ENCODE measurements at places on chromosomes 7 and 10.

- DNase-seq, result no peak
These were observed 106.5 kb downstream of the RPS24 start for GRCh38 chr10:78140066-78140630.

GRCh38 chr7:122269241-122269640 is 35.3 kb downstream of the FEZF1 start:
- no peak for DNase-seq

DNA sequence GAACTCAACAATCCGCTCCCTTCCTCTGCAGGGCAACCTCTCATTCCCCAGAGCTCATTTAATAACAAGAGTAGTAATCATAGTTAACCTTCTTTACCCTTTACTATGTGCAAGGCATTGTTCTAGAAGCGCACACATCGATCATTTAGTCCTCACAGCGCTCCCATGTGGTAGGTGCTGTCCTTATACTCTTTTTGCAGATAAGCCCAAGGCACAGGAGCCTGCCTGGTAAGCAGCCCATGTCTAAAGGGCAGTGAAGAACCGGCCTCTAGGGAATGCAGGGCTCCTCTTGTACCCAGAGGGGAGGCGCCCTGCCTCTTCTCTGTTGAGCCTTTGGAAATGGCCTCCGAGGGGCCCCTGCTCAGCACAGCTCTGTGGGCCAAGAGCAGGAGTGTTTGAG is 14.3 kb downstream of the CHST3 start:
- no peak for DNase-seq

GRCh38 chr10:78963074-78964034 is 105.4 kb upstream of the ZMIZ1 start:
- peak; percentile 95 for DNase-seq

GRCh38 chr7:123096976-123097375 is 101.5 kb upstream of the TAS2R16 start:
- peak; percentile 28 for DNase-seq

DNA sequence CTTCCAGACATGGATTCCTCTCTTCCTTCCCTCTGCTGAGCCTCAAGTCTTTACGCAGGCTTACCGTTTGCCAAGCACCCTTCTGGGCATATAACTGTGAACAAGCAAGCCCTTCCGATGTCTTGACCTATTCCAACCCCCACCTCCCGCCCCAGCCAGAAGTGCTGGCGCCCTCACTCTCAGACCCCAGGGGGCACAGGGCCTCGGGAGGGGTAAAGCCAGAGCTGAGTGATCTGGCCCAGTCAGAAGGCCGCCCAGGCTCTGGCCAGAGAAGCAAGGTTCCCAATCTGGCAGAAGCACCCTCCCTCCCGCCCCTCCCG is 1.2 kb downstream of the PRRT4 start:
- DNase-seq, result no peak

DNA sequence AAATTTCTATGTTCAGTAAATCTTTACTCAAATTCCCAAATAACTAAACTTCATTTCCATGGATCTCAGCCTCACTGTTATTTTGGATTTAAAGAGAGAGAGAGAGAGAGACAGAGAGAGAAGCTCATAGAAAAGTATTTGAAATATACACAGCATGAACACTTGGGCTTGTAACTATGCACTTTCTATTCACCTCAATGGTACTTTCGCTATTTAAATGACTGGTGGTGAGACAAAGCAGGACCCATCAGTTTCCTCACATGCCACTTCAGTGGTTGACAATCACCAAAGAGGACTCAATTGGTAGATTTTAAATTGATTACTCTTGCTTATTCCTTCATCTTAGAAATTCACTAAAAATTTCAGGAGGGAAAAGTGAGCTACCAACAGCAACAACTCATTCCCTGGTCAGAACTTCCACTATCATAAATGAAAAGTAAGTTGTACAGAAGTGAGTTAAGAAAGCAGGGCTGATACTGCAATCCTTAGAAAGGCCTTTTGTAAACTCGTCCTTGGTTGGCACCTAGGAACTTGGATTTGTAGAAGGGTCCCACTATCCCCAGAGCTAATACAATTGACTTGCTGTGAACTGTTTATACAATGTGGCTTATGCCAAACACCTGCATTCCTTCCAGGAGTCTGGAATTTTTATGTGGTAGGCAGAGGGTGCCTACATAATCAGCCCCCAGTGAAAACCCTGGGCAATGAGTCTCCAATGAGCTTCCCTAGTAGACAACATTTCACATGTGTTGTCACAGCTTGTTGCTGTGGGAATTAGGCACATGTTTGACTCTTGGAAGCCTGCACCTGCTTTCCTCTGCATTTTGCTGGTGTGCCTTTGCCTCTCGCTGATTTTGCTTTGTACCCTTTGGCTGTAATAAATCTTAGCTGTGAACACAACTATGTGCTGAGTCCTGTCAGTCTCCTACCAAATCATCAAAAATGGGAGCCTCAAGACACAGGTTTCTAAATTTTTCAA is 10.8 kb downstream of the ERLIN1 start:
- no peak for DNase-seq

DNA sequence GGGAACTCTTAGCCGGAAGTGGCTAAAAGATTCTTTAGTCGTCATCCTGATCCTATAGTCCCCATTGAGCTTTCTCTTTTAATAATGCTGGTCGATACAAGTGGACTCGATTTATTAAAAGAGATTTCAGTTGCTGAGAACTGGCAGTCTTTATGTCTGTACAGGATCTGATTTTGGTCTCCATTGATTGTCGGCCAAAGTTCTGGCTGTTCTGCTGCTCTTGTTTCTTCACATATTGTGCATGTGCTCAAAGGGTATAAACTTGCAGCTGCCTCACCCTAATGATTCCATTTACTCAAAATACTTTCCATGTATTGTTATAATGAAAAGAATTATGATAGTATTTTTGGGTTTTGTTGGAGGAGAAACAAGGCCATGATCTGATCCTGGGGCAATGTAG is 100.7 kb upstream of the CTTNBP2 start:
- DNase-seq, result no peak

GRCh38 chr10:50375051-50375452 is 123.7 kb upstream of the ASAH2 start:
- DNase-seq, result no peak

- DNase-seq, result no peak
These were observed 70.1 kb downstream of the UBE3C start for GRCh38 chr7:157208571-157209413.

- no peak for DNase-seq
These were observed 165.5 kb downstream of the SND1 start for GRCh38 chr7:127817466-127817865.

DNA sequence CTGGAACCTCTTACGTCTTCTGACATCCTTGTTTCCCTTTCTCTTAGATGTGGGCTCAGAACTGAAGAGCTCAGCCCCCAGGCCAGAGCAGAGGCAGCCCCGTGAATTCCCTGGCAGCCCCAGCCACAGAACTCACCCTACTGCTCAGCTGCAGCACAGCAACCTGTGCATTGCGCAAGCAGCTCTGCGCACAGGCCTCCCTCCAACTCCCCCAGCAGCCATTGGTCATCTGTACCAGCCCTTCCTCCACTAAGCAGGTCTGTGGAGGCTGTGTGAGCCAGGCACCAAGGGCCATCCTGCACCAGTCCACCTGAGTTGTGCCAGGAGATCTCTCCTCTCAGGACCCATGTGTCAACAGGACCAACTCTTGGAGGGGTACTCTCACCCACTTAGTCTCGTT is 54.5 kb downstream of the ZNF33B start:
- DNase-seq, result no peak

GRCh38 chr7:86598721-86599120 is 45.0 kb upstream of the GRM3 start:
- DNase-seq, result no peak

GRCh38 chr7:121530227-121531174 is 134.4 kb upstream of the FAM3C start:
- DNase-seq, result no peak

Data from cerebellar nuclear complex (tissue), 1 donor.